ENCODE measurements at places on chromosomes 3 and 15.

DNA sequence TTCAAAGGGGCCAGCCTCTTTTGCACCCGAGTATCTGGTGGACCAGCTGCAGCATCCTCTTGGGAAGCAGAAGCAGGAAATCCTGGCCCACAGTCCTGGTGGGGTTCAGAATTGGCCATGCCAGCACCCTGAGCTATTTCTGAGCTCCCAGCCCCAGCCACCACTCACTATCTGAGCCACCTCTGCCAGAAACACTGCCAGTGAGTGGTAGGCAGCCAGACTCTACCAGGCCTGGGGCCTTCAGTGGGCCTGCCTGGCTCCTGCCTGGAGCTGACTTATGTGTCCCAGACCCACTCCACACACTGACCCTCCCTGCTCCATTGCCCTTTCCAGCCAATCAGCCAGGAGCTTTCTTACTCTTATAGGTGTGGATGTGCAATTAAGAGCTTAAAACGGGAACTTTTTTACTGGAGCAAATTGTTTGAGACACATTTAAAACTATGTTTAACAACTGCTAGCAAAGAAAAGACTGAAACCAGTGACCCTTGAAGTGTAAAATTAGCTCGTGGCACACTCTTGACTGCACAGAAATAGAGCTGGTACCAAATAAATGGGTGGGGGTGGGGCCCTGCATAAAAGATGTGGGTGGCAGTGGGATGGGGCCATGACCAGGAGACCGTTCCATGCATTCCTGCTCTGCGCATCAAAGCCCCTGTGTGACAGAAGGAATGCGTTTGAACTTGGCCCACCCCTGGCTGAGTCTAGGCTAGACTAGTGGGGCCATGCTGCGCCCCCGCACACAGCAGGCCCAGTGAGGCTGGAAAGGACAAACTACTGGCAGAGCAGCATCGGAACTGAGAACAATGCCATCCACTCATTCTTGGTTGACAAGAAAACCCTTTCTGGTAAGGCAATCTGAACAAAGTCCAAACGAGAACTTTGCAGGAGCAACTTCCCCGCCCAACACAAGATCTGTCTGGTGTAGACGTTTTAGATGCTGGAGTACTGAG is 48.0 kb downstream of the CTNNB1 start:
- no peak for DNase-seq

DNA sequence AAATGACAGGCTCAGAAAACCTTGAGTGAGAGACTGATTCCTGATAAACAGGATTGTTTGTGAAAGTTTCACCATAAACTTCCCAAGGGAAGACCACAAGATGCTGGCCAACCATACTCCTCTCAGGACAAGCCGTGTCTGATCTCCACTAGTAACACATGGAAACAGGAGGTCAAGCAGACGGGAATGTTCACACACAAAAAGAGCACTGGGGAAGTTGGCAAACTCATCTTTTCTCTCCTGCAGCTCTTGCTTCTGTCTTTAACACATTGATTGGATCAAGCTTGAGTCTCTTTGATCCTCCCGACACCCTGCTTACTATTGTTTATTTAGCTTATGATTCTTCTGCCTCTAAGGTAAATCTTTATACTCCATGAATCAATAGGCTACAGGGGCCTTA is 713.5 kb downstream of the PDCD6IP start:
- DNase-seq = no peak

- DNase-seq = no peak
Observed at GRCh38 chr3:61809879-61810278, 248.5 kb downstream of the PTPRG start.

GRCh38 chr15:33766389-33766788 is 201.9 kb upstream of the CHRM5 start:
- DNase-seq = no peak

GRCh38 chr3:146491303-146491702 is 21.9 kb upstream of the PLSCR2 start:
- DNase-seq = no peak

DNA sequence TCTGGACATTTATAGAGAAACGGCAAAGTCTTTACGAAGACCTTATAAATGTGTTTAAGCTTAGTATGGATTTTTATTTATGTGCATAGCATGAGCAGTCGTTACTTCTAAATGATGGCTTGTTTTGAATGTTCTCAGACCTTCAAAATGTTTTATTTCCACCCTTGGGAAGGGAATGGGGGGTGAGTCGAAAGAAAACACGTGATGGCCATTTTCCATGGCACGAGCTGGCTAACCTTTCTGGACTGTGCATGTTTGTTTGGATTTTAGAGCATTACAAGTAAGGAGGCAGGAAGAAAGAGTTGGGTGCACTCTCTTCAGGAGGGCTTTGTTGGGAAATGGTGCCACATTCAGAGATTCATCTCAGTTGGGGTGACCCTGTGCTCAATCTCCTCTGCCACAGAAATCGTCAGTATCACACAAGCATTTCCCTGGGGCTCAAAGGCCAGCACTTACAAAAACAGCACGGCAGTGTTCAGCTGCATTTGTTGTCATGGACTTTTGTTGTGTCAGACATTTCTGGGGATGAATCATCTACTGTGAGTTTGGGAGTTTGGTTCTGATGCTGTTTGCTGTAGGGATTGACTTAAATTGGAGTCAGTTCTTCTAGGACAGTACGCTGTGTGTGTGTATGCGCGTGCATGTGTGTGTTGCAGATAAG is 52.3 kb upstream of the ADAMTS9 start:
- no peak for DNase-seq

GRCh38 chr3:115704661-115705338 is 81.5 kb downstream of the GAP43 start:
- DNase-seq = no peak

DNA sequence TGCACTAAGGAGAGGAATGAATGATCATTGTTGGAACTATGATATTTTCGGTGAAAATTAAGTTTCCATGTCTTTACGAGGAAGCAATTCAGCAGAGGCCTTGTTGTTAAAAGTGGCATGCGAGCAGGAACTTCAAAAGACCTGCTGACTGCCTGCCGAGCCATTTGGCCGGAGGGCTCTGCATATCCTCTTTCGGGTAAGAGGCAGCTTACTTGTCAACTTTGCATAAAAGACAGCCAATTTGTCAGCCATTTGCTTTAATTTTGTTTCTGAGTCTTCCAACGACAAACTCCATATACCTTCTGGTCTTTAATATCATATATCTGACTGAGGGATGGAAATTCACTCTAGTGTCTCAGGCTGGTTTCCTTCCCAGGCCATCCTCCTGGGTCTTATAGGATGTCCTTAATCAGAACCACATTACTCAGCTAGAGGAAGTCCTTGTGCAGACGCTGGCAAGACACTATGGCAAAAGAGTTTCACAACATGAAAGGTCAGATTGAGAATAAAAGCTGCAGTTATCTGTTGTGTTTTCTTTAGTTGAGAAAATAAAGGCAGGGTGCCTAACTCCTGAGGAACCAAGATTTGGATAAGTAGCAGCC is 128.7 kb upstream of the WNT5A start:
- no peak for DNase-seq

DNA sequence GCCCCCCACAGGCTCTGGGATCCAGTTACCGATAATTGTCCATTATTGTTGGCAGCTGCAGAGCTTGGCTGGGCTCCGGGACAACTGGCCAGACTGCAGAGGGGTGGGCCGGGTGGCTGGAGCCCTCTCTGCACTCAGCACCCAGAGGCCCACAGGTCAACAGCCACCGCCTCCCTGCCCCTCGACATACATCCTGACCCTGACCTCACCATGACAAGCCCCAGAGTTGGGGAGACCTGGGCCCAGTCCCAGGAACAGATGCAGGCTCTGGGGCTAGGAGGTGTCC is 22.4 kb downstream of the PTH1R start:
- no peak for DNase-seq

GRCh38 chr3:150765949-150766720 is 3.2 kb upstream of the SIAH2 start:
- DNase-seq = no peak

DNA sequence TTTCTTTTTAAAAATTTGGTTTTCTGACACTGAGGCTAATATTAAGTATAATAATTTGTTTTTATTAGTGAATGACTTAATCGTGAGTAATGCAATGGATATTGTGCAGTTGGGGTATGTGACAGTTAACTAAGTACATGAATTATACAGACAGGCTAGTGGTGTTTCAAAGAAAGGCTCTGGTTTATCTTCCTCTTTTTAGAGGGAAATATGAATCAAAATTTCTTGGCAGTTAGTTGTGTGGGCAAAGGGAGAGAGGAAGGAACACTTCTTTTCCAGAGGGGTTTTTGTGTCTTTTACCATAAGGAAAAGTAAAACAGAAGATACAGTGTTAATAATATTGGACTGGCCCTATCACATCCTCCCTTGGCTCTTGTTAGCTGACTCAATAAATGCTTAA is 2.7 kb downstream of the ZNF654 start:
- no peak for DNase-seq

DNA sequence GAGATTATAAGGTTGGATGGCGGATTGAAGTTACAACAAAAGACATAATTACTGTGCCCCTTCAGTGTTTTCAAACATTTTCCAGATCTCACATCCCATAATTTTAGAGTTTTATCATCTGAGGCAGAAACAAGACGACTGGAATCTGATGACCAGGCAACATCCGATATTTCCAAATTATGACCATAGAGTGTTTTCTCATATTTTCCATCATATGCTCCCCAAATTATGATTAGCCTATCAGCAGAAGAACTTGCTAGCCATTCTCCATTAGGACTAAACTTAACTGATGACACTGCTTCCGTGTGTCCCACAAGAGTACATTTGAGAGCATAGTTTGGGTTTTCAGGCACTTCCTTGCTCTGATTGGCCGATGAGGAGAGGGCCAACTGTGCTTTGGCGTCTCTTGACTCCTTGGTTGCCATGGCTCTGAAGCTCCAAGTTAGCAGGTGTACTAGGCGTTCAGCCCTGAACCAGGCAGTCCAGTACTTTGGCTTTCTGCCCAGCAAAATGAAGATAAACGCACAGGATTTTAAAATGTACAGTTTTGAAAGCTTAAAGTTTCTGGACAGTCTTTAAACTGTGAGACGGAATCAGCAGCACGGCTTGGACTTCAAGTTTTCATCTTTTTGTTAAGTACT is 638 bp downstream of the WDR5B start:
- peak; percentile 51 for DNase-seq

- no peak for DNase-seq
Observed at GRCh38 chr3:185693985-185694653, 108.0 kb downstream of the SENP2 start.

DNA sequence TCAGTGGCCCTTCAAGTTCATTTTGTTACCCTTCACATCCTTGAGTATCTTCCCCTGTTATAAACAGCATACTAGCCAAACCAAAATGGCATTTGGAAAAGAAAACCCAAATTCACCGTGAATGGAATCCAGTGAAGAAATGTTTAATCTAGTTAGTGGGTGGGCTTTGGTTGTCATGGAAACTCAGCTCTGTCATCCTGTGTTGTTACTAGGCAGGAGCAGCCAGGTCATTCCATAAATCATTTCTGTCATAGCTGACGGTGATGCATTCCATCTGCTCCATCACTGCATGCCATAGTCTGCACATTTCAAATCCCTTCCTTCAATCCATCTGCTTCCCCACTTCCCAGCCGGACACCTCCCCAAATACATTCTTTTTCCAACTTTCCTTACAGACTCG is 140.4 kb upstream of the CGNL1 start:
- peak; percentile 32 for DNase-seq

DNA sequence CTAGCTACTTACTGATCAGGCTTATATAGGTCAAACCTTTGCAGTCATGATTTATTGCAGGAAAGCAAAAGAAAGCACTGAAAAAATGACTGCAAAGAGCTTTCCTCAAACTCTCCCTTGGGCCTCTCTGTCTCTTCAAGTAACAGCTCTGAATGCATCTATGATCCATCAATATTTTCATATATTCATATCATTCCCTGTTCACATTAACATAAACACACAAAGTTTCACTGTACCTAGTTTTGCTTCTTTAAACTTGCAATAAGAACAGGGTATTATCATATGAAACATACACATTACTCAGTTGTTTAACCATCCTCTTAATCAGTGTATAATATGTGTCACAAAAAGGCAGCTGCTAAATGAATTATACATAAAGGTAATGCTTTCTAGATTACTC is 107.9 kb upstream of the ARL6 start:
- DNase-seq = no peak

- no peak for DNase-seq
Observed at GRCh38 chr3:112871735-112872134, 25.1 kb upstream of the CD200R1L start.

DNA sequence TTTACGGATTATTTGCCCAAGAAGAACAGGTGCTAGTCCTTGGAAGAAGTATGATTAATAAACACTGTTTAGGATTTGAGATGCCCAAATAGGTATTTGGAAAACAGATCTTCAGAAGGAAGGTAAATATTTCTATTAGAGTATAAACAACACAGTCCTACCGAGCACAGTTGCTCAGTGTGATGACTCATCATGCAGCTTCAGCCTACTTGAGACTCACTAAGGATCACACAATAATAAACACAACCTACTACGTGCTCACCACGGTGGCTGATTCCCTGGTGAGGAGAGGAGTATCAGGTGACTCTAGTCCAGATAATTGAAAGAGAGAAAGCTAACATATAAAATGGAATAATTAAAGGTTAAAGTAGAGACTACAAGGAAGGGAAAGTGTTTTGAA is 72.0 kb downstream of the PDZRN3 start:
- no peak for DNase-seq

DNA sequence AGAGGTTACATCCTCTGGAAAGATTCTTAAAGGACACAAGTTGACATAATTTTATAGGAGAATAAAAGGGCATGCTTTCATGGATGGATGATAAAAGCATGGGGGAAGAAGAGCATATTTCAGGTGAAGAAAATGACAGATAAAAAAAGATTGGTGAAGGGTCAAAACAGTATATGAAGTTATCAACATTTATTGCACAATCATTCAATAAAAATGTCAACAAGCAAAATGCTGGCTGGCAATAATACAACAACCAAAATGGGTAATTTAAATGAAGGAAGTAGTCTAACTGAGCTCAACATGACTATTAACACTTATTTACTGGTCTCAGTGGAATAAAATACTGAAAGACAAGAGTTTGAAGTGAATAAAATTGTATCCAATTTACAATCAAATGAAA is 696.7 kb downstream of the SQOR start:
- DNase-seq = no peak

GRCh38 chr3:153210660-153211059 is 48.6 kb downstream of the RAP2B start:
- no peak for DNase-seq

- DNase-seq = no peak
Observed at GRCh38 chr3:42936157-42936981, 30.4 kb downstream of the ZNF662 start.

GRCh38 chr15:74750751-74751150 is 2.1 kb downstream of the CYP1A2 start:
- no peak for DNase-seq

GRCh38 chr15:41621200-41622193 is 38.7 kb upstream of the MGA start:
- DNase-seq = peak; percentile 96

Measured in Caco-2 (cell line).